ENCODE measurements at places on chromosomes 7 and 10.

DNA sequence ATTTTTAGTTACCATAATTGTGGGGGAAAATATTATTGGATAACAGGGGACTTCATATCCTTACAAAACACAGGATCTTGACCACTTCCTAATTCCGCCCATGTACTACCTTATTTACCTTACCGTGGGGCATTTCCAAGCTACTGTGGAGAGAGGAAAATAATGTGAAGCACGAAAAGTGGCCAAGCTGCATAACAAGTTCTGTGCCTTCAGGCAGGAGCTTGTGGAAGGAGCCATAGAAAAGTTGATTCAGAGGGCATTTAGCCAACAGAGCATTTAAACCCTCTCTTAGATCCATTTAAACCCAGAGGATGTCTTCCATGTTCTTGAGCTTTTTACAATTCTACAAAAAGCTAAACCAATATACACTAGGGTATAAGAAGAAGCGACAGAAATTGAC lies 41.6 kb downstream of the DNAJB9 start:
- DNase-seq, result no peak

DNA sequence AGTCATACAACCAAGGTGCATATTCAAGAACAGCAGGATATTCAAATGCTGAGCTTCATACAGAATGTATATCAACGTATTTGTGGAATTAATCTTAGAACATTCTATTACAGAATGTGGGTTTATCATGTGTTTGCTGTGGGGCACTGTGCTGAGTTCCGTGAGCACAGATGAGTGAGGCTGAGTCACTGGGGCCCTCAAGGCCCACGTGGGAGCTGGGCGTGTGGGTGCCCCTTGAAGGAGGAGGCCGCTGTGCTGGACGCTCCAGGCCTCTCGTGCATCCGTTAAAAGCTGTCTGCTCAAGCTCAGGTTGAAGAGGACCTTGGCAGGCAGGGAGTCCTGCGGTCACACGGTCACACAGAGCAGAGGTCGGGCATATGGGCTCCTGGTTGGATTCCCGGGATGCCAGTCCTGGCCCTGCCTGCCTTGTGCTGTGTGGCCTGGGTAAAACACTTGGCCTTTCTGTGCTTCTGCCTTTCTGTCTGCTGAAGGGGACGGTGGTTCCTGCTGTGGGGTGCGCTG lies 70.1 kb downstream of the GLRX3 start:
- no peak for DNase-seq

GRCh38 chr10:63583397-63583796 lies 62.2 kb downstream of the REEP3 start:
- DNase-seq, result no peak

- no peak for DNase-seq
Measured at GRCh38 chr10:34205452-34205851, 609.6 kb downstream of the PARD3 start.

DNA sequence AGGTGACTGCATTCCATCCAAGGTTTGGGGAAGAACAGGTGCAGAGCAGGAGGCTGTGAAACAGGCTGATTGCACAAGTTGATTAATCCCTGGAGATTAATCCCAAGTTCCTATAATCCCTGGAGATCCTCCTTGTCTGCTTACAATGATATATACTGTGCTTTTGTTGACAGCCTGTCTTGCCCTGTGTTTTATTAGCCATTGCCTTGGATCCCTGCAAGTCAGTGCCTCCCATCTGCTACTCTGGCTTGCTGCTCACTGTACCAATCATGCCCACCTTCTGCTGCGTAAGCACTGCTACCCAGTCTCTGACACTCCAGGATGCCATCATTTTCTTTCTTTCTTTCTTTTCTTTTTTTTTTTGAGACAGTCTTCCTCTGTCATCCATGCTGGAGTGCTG lies 65.4 kb downstream of the ANKRD61 start:
- DNase-seq, result no peak

GRCh38 chr7:82481499-82482097 lies 38.0 kb upstream of the CACNA2D1 start:
- no peak for DNase-seq

DNA sequence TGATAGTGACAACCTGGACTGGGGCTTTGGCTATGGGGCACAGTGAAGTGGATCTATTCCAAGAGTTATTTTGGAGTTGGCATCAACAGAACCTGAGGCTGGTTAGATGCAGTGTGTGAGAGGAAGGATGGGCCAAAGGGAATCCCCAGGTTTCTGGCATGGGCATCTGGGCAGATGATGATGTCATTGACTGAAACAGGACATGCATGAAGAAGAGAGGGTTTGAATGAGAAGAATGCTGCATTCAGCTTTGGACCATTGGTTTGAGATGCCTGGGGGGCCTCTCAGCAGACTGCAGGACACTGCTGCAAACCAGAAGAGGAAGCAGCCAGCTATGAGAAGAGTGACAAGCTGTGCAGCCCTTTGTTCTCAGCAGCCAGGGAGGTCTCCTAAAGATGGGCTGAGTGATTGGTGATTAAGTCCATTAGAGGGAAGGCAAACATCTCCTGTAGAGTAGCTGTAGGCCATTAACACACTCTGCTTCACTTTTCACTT lies 23.1 kb upstream of the PIK3CG start:
- no peak for DNase-seq

GRCh38 chr7:35874886-35875285 lies 74.0 kb downstream of the SEPTIN7 start:
- no peak for DNase-seq

- no peak for DNase-seq
Measured at GRCh38 chr10:97376413-97376812, 24.7 kb downstream of the RRP12 start.

- no peak for DNase-seq
Measured at GRCh38 chr10:58412502-58412961, 27.3 kb downstream of the TFAM start.

Data from activated CD4-positive, alpha-beta T cell treated with anti-CD3 and anti-CD28 coated beads, Interleukin-2, amount 50 U/mL, for 48 hours (primary cell).